Fibroblast of lung (primary cell): ENCODE measurements at places on chromosomes 12 and 14.
A peak's percentile ranks its signal among the peaks of the same experiment; 100 is the strongest.

GRCh38 chr12:47786662-47787280 is 13.7 kb downstream of the SLC48A1 start:
- no peak for DNase-seq

DNA sequence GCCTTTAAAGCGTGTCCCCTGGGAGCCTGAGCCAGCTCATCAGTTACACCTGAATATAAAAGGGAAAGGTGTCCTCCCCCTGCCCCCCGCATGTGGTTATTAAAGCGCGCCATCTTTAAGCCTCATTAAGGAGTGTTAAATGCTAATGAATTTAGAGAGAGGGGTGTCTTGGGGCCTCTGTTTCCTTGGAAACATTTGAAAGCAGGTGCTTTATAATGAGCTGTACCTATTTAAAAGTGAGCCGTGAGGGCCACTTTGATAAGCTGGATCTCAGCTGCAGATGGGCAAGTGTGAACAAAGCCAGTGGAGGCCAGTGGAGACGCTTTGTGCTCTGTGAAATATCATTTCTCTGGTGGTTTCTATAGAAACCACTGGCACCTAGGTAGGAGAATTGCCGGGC is 84.0 kb downstream of the BEGAIN start:
- DNase-seq, result no peak

DNA sequence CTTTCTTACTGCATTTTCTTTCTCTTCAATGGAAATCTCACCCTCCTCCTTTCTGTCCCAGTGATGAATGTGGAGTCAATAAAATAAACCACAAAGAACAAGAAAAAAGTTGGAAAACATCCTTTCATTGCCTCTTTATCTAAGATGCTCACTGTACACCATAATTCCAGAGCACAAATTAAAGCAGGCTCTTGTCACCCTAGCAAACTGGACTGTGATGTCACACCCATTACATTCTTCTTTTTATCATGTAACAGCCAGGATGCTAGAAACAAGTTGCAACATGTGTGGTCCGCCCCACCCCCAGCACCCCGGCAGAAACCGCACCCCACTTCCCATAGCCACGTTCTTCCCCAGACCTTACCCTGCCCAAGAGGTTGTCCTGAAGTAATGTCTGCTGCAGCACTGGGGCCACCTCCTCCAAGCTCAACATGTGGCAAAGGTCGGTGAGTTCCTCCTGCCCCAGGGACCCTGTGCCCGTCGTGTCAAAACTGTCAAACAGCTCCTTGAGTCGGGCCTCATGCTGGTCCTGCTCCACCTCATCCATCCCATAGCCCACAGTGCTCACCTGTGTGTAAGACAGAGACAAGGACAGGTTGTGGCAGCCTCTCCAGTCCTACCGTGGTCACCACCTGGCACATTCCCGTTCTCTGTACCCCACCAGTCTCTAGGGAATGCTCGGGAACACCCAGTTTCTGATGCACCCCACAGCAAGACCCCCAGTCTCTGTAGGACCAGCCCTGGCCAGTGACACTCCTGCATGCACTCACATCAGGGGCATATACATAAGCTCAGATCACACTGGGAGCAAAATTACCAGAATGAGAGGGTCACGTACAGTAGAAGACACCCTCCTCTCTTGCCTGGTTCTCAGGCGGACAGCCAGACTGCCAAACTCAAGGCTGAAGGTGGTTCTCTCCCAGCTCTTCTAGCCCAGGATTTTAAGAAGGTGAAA is 9.2 kb downstream of the NIN start:
- no peak for DNase-seq

GRCh38 chr12:105226219-105226618 is 9.8 kb downstream of the APPL2 start:
- DNase-seq, result peak; percentile 94

GRCh38 chr12:116222358-116222757 is 55.1 kb downstream of the MED13L start:
- peak; percentile 94 for DNase-seq

DNA sequence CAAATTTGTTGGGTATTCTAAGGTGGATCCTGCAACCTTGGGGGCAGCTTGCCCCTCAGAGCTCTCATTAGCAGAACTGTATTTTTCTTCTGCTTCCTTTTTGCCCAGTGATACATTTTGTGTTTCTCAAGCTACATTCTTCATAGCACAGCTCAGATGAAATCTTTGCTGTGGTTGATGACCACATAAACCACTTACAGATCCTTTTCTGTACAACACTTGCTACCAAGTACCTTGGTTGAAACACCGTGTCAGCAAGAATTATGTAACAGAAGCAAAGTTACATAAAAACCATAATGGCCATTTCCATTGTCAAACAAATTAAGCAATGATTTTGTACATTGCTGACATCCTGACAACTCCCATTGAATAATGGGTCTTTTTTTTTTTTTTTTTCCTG is 9.7 kb upstream of the PLBD1 start:
- DNase-seq, result peak; percentile 66

- peak; percentile 12 for DNase-seq
Observed at GRCh38 chr14:54462048-54462447, 20.9 kb upstream of the CNIH1 start.

DNA sequence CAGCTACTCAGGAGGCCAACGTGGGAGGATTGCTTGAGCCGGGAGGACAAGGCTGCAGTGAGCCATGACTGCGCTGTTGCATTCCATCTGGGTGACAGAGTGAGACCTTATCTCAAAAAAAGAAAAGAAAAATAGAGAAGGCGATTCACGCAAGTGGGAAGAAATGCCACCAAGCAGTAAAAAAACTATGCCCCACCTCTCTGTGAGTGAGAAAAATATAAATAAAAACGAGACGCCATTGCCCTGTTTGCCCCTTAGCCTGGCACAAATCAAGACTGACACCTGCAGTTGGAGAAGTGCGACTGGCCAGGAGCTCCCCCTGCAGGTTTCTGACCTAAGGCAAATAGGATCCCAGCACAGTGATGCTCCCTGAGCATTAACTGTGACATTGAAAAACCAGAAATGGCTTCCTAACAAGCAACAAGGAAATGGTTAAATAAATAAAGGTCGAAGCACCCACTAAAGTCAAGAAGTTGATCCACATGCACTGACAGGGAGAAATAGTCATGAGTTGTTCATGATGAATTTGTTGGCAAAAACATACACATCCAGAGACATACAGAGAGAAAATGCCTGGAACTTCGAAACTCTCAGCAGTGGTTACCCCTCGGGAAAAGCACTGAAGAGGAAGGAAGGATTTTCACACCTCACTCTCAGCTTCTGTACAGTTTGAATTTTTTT is 21.1 kb downstream of the GSC start:
- no peak for DNase-seq

GRCh38 chr14:20603813-20604690 is 12.9 kb upstream of the RNASE12 start:
- no peak for DNase-seq

- no peak for DNase-seq
Observed at GRCh38 chr12:116313194-116313927, 35.9 kb upstream of the MED13L start.

- peak; percentile 17 for DNase-seq
Observed at GRCh38 chr12:118103201-118103600, 610 bp downstream of the VSIG10 start.

GRCh38 chr12:122874081-122874480 is 21.8 kb downstream of the VPS37B start:
- no peak for DNase-seq

DNA sequence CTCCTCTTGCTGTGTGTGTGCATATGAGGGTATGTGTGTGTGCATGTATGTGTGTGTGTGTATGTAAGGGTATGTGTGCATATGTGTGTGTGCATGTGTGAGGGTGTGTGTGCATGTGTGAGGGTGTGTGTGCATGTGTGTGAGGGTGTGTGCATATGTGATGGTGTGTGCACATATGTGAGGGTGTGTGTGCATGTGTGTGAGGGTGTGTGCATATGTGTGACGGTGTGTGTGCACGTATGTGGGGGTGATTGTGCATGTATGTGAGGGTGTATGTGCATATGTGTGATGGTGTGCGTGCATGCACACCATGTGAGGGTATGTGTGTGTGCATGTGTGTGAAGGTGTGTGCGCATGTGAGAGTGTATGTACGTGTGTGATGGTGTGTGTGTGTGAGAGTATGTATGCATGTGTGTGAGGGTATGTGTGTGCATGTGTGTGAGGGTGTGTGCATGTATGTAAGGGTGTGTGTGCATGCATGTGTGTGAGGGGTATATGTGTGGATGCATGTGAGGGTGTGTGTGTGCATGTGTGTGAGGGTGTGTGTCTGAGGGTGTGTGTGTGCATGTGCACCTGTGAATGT is 15.4 kb downstream of the DAO start:
- no peak for DNase-seq

- DNase-seq, result no peak
Observed at GRCh38 chr12:106082216-106083175, 56.3 kb downstream of the NUAK1 start.

DNA sequence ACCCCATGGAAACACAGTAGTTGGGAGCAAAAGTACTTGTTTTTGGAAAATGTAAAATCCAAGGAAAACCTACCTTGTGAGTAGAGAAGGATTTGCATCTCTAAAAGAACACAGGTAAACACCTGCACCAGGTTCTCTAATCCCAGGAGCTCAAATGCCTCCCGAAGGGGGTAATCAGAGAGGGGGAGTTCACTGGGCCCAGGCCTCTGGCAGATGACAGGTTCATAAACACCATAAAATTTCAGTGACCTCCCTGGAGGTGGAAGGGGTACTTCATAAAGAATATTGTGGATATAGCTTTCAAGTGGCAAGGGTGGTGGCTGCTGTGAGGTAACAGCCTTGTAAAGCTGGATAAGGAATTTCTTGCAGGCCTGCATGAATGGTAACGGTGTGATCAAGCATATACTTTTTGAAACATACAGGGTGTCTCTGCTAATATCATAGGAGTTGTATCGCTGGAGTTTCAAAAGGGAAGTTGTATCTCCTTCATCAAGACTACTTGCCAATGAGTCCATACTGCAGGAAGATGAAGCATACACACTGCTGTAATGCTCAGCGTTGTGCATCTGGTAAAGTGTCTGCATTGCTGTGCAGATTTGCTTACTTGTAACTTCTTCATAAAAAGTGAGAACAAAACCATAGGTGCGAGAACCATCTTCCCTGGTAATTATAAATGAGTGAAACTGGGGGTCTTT is 111.3 kb downstream of the DENND5B start:
- DNase-seq, result no peak

DNA sequence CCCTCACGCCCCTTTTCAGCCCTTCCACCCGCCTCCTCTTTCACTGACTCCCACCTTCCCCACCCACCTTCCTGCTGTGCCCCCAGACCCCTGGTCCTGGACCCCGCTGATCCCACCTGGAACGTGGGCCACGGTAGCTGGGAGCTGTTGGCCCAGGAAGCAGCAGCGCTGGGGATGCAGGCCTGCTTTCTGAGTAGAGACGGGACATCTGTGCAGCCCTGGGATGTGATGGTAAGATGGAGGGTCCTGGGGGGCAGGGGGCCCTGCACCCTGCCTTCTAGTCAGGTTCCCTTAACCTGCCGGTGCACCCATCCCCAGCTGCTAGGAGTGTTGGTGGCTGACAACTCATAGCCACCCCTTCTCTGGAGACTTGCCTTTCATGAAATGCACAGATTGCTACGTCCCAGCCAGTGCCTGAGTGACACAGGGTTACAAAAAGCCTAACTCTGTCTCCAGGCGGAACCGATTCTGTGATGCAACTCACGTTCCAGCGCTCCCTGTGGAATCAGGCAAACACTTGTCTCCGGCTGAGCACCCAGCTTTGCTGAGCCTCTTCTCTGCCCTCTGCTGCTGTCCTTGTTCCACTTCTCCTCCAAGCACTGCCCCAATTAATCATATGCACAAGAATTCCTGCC is 15.0 kb upstream of the OAS2 start:
- DNase-seq, result no peak

- no peak for DNase-seq
Observed at GRCh38 chr12:130422676-130423075, 85.0 kb downstream of the PIWIL1 start.

- DNase-seq, result peak; percentile 39
Observed at GRCh38 chr12:78929075-78929418, 64.5 kb downstream of the SYT1 start.

- DNase-seq, result no peak
Observed at GRCh38 chr14:92710001-92710341, 38.5 kb downstream of the LGMN start.

GRCh38 chr12:49161092-49161795 is 27.6 kb downstream of the TUBA1A start:
- DNase-seq, result no peak

GRCh38 chr14:55038708-55039107 is 11.7 kb downstream of the SOCS4 start:
- no peak for DNase-seq

GRCh38 chr12:49907352-49907751 is 3.7 kb upstream of the FAIM2 start:
- no peak for DNase-seq

GRCh38 chr12:49982246-49983087 is 9.7 kb downstream of the AQP6 start:
- DNase-seq, result no peak

DNA sequence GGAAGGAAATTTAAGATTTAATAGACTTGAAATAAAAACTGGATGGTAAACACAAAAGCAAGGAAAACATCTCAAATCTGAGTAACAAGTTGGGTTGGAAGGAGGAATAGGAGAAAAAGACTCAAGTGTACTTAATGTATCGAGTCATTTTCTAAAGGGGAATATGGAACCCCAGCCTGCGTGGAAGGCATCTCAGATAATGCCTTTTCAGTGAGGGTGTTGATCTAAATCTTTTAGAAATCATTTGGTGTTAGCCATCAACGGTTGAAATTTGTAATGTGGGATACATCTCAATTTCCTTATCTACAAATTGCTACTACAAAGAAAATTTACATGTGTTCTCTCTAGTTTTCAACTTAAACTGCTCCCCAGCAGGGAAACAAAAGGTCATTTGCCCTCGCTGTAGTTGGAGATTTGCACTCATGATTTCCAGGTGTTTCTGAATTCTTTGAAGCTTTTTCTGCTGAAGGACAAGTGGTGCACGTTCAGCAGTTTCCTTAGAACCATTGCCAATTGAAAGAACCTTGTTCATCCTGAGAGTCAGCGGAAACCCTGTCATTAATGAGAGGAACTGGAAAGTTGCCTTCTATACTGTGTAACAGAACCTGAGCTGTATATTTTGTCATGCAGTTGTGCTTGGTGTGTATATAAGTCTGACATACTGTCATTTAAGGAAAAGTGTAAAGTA is 2.2 kb downstream of the PCBP2 start:
- DNase-seq, result no peak

DNA sequence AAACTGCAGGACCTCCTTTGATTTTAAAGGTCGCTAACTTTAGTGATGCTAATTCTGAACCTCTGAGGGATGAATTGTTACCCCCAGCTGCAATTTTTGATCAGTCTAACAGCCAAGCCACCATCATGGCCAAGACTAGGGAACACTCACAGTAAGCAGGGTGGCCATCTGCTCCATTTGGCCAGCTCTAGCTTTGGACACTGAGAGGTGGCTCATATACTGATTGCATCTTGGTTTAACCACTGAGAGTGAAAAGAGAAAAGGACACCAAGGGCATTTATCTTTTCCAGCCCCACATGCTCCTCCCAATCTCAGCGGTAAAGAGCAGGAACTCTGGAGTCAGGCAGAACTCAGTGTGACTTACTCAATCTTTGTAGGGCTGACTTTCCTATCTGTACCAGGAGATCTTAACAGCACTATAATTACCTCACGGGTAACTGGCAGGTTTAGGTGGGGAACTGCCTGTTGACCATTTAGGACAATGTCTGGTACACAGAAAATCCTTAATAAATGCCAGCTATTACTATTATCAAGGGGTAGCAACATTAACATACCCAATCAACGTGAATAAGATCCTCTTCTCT is 6.2 kb downstream of the LPCAT3 start:
- no peak for DNase-seq
